ENCODE measurements at places on chromosomes 1 and 21. TPM values are rescaled to one million over a fixed set of nuclear protein-coding genes. Genes with fewer than 3 reads are reported as not detected.

DNA sequence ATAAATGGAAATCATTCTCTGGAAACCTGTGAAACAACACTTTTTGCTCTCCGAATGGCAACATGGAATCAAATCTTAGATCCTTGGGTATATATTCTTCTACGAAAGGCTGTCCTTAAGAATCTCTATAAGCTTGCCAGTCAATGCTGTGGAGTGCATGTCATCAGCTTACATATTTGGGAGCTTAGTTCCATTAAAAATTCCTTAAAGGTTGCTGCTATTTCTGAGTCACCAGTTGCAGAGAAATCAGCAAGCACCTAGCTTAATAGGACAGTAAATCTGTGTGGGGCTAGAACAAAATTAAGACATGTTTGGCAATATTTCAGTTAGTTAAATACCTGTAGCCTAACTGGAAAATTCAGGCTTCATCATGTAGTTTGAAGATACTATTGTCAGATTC, 45.7 kb downstream of the PTGFR start:
- no peak for DNase-seq

GRCh38 chr1:198199105-198199504, 42.3 kb downstream of the NEK7 start:
- DNase-seq: no peak

DNA sequence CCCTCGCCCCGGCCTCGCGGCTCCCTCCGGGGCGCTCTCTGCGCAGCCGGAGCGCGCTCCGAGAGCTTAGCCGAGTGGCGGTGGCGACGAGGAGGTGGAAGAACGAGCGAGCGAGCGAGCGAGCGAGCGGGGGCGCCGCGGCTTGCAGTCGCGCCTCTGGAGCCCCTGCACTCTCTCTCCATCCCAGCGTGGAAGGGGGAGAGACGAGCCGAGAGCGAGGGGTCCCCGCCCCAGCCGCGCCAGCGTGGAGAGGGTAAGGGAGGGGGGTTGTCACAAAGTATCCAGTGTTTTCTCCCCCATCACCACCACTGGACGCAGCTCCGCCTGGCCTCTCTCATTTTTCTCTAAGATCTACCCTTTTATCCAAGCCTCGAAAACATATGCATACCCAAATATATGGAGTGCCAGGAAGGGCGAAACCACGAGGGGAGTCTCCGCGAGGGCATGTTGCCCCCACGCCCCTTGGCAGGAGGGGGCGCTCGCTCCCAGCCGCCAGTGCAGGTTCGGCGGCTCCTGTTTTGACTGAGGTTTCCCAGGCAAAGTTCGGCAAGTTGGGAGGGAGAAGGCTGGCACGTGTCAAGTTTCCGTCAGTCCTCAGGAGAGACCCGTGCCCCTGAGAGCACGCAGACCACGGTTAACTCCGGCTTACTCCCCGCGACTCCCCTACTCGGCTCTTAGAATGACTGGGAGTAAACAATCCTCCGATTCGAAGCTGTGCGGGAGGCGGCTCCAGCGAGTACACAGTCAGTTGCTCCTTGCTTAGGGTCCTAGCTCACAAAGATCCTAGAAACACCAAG, 569 bp upstream of the DAB1 start:
- no peak for DNase-seq

- no peak for DNase-seq
Observed at GRCh38 chr1:158098256-158098655, 82.4 kb upstream of the CD1D start.

DNA sequence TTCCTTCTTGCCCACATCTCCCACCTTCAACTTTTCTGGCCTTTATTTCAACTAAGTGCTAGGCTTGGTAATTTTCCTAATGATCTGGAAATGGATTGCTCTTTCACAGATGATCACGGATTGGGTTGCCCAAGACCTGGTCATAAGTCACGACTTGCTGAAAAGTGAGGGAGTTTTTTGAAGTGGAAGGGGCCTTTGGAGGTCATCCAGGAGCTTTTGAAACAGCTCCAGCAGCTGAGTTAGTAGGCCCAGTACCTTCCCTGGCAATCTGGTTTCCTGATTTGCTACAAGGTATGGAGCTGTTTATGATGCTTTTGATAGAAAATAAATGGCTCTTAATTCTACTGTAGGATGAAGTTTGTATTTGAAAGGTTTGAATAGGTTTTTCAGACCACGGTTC, 20.4 kb downstream of the GREM2 start:
- DNase-seq: no peak

DNA sequence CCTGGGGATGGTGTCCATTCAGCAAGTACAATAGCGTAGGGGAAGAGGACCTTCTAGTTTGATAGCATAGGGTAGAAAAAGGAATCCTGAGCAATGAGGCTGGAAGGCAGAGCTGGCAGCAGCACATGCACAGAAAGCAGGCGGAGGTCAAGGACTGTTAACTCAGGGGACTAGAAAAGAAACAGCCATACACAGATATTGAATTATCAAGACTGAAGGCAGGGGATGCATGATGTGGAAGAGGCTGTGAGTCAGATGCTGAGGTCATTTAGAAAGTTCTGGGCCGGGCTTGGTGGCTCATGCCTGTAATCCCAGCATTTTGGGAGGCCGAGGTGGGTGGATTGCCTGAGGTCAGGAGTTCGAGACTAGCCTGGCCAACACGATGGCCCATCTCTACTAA, 65.6 kb downstream of the OPTC start:
- peak; percentile 11 for DNase-seq

DNA sequence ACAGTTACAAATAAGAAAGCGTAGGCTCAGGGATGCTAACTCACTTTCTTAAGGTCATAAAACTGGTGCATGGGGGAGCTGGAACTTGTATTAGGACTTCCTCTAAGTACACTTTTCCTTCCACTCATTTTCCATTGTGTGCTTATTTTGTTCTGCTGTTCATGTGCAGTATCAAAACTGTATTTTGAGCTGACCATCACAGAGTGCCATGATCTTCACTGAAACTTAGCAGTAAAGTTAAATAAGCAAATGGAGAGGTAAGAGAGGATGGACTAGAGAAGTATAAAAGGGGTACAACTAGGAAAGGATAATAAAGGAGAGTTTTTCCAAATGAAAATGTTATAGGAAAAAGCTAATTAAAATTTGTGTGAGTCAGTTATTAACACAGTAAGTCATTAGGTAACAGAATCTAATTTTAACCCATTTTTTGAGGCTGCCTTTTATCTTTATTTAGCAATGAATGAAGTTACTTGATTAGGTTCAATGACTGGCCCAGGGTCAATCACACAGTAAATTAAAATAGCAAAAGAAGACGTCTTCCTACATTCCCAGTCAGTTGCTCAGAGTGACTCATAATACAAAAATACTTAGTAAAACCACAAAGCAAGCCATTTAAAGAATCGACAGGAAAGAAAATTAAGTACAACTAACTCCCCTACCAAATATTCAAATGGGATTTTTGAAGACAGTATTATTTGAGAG, 165.8 kb upstream of the C1orf105 start:
- peak; percentile 32 for DNase-seq

DNA sequence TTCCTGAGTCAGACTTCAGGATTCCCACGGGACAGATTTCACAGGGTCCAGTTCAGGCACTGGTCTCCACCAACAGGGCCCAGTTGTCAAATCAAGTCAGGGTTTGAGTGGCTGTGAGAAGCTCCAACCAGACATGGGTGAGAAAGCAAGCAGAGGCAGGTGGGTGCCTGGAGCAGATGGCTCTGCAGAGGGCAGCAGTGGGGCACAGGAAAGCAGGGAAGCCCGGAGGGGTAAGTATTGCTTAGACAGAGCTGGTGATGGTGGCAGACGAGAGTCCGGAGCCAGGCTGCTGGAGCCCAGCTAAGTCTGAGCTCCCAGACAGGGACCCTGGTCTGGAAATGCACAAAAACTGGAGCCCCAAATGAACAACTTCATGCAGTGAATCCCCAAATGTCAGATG, 40.4 kb downstream of the RIMS3 start:
- DNase-seq: no peak

DNA sequence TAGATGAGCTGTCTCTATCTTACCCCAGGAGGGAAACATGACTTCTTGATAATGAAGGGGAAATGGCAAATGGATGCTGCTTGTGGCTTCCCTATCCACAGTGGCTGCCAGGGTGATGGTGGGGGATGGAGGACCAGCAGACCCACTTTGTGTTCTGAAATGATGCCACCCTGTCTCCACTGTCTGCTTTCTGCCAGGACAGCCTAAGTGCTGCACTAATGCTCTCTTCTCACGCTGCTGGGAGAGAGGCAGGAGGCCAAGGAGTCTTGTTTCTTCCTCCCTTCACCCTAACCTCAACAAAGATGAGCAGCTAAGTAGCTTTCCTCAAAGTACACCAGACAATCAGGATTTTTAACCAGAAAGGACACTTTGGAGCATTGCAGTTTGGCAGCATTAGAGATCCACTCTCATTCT, 36.6 kb downstream of the XCL1 start:
- no peak for DNase-seq

DNA sequence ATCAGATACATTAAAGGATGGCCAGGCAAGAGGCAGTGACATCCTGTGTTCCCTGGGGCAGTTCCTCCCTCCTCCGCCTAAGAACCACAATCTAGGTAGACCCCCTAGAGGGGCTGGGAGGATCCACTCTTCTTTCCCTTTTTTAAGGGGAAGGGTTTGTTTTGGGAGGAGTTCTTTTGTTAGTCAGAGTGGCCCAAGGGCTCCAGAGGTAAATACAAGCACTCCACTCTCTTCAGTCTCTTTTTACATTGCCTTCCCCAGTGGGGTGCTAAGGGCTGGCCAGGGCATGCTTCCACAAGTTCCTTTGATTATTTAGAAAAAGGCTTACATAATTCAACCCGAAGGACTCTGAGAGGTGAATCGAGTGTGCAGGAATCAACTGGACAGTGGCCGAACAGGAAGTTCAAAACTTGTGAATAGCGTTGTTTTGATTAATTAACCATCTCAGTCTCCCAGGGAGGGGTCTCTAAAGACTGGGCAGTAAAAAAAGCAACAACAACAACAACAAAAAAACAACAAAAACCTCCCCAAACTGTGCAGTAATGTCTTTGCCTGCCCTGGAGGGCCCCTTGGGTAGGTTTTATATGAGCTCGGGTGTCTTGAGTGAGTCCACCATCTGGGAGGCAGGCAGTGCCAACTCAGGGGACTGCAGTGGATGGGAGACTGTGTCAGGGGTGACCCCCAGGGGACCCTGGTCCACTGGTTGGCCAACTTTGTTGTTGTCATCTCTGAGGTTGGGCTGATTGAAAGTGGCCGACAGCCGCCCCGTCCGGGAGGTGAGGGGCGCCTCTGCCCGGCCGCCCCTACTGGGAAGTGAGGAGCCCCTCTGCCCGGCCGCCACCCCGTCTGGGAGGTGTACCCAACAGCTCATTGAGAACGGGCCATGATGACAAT, 33.2 kb upstream of the ENO1 start:
- no peak for DNase-seq

DNA sequence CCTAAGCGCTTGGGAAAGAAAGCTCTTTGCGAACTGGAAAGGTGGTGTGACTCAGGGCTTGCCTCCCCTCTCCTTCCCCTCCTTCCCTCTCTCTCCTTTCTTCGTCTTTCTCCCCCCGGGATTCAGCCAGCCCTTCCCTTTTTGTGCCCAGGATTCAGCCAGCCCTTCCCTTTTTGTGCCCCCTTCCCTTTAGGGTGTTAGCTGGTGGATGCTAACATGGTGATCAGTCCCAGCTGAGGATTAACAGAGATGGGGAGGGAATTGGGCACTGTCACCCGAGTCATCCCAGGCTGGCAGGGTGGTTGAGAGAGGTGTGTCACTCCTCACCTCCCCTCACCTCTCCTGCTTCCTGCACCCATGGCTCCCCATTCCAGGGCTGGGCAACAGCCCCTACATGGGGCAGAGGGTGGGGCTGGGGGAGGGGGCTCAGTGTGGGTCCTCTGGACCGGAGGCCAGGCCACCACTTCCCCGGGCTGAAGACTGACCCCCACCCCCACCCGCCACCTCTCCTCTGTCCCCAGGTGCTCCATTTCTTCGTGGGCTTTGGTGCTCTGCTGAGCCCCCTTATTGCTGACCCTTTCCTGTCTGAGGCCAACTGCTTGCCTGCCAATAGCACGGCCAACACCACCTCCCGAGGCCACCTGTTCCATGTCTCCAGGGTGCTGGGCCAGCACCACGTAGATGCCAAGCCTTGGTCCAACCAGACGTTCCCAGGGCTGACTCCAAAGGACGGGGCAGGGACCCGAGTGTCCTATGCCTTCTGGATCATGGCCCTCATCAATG, 51.5 kb downstream of the ELK4 start:
- DNase-seq: no peak

DNA sequence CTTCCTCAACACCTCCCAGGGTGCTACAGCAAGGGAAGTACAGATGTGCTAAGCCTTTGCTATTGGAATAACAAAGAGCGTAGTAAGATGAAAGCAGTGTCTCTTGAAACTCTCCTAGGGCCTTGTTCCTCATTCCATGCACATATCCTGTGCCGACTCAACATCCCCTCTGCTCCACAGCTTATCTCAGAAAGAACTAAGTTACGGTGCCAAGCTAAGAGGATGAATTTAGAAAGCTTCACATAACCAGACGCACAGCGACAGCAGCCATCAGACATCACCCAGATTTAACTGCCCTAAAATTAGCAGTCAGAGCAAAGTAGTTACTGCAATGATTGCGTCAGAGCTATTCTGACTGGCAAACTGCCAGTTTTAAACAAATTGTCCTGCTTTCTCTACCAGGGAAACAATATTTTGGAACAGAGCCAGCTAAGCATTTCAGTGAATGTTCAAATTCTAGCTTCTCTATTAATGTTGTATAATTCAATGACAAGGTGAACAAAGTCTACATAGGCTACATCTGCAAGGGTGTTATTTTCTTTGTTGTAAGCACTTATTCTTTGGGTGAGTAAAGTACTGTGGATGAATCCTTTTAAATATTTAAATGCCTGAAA, 9.5 kb downstream of the SIPA1L2 start:
- peak; percentile 63 for DNase-seq

DNA sequence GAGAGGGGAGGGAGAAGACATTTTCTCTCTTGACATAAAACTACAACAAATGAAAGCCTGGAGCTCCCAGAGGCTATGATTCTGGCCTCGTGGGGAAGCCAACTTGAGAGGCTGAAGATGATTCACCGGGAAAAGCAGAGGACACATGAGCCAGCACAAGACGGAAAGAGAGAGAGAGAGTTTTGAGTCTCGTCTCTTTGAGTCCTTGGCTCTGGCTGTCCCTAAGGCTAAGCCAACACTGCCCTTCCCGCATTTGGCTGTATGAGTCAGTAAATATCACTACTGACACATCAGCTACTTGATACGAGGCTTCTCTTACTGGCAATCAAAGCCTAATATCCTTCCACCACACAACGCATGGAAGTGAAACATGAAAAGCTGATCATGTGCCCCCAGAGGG, 95.5 kb downstream of the GRIK3 start:
- no peak for DNase-seq

GRCh38 chr1:243313635-243314536, 58.0 kb downstream of the SDCCAG8 start:
- no peak for DNase-seq

GRCh38 chr1:164991763-164992314, 364.7 kb downstream of the LMX1A start:
- DNase-seq: no peak

- DNase-seq: no peak
Observed at GRCh38 chr1:29452463-29453230, 216.3 kb downstream of the PTPRU start.

GRCh38 chr1:156643778-156644092, 1.8 kb downstream of the BCAN start:
- DNase-seq: no peak

- DNase-seq: no peak
Observed at GRCh38 chr1:193905288-193906085, 719.1 kb upstream of the B3GALT2 start.

GRCh38 chr21:33916200-33916567, 580 bp upstream of the ATP5PO start:
- DNase-seq: no peak

SPRR2E gene
- not detected for total RNA-seq

LCE2B gene
- not detected for total RNA-seq

UTS2 gene
- not detected for total RNA-seq

PGBD5 gene
- 0.07 TPM for total RNA-seq

FAM167B gene
- 5.5 TPM for total RNA-seq

EDARADD gene
- not detected for total RNA-seq

AMY2B gene
- total RNA-seq: 1.2 TPM

Measured in pulmonary artery endothelial cell (primary cell).